Stimulated activated CD8-positive, alpha-beta memory T cell treated with anti-CD3 and anti-CD28 coated beads, Interleukin-4, amount 100 ng/mL, for 1 hour (primary cell): ENCODE measurements at places on chromosomes 7 and 10.

- no peak for DNase-seq
Measured at GRCh38 chr10:22649390-22649841, 65.0 kb downstream of the PIP4K2A start.

- no peak for DNase-seq
Measured at GRCh38 chr7:13336227-13336626, 648.8 kb downstream of the ARL4A start.

- DNase-seq: no peak
Measured at GRCh38 chr10:72784551-72785351, 92.8 kb downstream of the MCU start.

DNA sequence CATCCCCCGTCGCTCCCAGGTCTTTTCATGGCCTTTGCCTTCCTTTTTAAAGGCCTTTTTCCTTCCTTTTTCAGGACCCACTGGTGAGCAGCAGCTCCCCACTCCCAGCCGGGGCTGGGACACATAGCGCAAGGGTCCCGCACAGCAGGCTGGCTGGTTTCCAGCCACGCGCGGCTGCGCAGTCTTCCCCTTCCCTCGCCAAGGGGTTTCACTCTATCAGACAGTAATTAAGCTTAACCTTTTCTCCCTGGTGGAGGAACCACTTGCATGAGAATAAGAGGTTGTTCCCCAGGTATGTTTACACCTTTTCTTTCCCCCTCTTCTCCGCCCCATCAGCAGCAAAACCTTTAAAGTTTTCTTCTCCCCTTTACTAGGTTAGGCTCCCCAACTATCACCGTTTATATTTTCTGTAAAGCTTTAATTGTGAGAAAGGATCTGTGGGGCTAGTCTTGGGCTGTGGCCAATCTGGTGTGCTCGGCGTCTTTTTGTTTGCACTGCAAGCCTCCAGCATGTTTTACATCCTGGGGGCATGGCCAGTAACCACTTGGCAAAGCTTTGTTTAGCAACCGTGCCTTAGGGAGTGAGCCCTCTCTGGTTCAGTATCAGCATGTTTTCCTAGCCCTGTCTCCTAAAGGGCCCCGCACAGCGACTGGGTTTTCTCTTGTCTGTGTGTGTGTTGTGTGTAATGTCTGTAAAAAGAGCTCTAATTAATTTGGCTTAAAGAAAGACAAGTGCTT lies 219.6 kb downstream of the PHF14 start:
- DNase-seq: no peak

DNA sequence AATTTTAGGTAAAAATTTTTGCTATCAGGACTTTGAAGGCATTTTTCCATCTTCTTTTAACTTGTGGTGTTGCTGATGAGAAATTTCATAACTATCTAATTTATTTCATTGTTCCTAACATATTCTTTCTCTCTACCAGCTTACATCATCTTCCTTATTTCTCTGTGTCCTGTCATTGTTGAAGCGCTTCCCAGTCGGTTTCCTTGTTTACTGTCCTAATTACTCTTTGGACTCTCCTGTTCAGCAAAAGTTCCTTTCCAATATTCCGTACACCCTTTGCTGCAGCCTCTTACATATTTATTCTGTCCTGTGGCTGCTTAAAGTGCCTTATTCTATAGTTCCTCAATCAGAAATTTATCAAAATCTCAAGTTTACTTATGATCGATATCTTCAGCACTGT lies 609.0 kb upstream of the FZD8 start:
- DNase-seq: no peak
